ENCODE measurements at places on chromosomes 5 and 9.

DNA sequence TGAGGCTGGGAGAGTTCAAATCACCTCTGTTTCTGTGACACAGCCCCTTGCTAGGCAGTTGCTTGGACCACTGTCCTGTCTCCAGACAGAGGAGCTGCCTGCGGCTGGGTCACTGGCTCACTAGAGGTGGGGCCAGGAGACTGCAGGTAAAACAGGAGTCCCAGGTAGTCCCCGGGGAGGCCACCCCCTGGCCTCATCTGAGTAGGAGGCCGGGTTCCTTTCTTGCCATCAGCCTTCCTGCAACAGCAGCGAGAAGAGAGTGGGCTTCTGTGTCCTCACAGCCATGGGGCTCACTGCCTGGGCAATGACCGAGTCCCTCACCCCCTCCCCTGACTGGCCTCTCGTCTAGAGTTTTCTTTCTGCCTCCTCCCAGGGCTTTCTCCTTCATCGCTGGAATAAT, 197.5 kb downstream of the CDK5RAP2 start:
- DNase-seq = no peak

DNA sequence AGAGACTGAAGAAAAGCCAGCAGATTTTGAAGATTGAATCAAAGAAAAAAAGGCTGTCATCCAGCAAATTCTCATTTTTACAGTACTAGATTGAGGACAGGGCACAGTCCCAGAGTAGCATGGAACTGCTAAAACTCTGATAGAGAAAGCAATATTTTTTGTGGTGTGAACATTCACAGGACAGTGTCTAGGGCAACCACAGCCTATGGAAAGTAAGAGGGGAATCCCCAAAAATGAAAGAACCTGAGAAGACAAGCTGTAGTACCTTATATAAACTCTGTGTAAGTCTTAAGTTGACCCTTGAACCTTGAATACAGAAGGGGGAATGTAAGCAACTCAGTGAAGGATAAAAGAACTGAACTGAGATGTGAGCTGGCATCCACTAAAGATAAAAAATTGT, 540.3 kb downstream of the HINT1 start:
- DNase-seq = no peak

- no peak for DNase-seq
Observed at GRCh38 chr9:72875221-72875620, 77.6 kb downstream of the ALDH1A1 start.

- no peak for DNase-seq
Observed at GRCh38 chr9:125687163-125687863, 19.7 kb downstream of the MAPKAP1 start.

GRCh38 chr9:136607334-136607919, 55.3 kb upstream of the EGFL7 start:
- DNase-seq = no peak

DNA sequence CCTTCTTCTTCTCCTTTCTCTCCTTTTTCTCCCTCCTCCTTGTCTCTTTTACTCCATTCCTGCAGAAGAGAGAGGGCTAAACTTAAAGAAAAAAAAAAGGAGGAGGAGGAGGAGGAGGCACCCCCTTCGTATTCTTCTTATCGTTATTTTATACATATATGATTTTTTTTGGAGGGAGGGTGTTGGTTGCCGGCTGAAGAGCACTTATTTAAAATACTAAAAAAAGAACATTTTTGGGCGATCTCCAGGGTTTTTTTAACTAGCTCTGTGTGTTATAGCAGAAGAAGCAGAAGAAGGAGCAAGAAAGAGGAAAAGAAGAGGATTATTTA, 381 bp downstream of the NR2F1 start:
- DNase-seq = no peak

- DNase-seq = no peak
Observed at GRCh38 chr9:104745852-104746251, 1.6 kb upstream of the NIPSNAP3A start.

DNA sequence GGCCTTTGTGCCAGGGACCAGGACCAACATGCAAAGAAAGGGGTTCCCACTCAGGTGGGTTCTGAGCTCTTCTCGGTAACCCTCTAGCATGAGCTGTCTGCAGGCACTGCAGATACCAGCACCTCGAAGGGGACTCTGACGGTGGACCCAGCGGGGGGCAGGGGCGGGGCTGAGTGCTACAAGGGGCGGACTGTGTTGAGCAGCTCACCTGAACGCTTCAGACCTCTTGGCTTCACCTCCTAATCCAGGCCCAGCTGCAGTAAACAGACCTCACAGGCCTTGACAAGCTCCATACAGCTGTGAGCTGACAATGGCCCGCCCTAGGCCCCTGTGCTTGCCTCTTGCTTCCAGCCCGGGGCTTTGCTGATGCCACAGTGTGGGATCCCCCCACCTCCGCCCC, 48.4 kb downstream of the C9orf50 start:
- no peak for DNase-seq

DNA sequence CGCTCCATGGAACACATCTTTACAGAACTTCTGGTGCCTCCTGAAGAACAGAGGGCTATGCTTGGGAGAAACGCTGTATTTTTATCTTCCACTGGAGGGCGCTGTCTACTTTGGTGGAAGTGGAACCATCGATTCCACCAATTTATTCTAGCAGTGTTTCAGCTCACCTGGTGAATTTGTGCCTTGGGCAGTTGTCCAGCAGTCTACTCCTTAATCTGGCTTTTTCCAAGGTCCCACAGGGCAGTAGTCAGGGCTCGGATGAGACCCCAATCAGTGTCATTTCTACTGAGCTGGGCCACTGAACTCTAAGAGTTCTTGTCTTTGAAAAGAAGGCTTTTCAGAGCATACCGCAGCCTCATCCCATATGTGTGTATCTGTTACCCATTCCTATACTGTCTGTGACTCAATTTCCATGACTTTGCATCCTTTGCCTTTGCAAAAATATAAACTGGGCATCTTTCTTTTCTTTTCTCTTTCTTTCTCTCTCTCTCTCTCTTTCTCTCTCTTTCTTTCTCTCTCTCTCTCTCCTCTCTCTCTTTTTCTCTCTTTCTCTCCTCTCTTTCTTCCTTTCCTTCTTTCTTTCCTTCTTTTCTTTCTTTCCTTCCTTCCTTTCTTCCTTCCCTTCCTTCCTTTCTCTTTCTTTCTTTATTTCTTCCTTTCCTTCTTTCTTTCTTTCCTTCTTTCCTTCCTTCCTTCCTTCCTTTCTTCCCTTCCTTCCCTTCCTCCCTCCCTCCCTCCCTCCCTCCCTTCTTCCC, 138.4 kb upstream of the ZNF618 start:
- DNase-seq = no peak

DNA sequence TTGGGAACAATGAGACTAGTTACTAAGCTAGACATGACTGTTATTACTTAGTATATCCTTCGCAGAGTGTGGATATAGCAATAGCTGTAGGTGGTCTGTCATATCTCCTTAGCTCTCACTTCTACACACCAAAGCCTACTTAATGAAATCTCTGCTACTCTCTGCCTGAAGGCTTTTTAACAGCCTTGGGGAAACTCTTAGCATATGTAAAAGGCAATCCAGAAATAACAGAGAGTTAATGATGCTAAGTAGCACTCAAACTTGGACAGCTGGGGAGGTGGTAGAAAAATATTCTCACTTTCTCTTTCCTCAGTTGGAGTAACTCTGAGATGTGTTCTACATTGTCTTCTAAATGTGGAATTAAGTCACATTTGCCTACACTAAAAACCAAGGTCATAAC, 30.2 kb upstream of the C6 start:
- DNase-seq = no peak

DNA sequence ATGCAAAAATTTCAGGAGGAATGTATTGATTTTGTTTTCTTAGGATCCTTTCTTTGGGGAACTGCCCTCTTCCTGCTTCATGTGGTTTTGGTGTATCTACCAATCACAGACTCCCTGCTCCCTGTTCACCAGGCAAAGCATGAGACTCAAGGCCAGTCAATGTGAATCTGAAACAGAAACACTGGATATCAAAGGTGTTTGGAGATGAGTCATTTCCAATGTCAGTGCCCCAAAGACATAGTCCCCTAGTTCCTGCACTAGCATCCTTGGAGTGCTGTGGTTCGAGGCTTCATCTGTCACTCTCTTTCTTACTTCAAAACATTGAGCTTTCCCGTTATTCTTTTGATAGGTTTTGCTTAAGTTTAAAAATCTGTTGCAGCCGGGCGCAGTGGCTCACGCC, 8.1 kb downstream of the PPP3R2 start:
- no peak for DNase-seq

GRCh38 chr9:72371151-72371550, 6.1 kb upstream of the ZFAND5 start:
- no peak for DNase-seq

Measured in stimulated activated CD4-positive, alpha-beta T cell treated with anti-CD3 and anti-CD28 coated beads, TNF-alpha, amount 100 ng/mL, for 1 hour (primary cell).